Stimulated activated CD8-positive, alpha-beta memory T cell treated with anti-CD3 and anti-CD28 coated beads, Interleukin-7, amount 100 ng/mL, for 24 hours (primary cell): ENCODE measurements at places on chromosomes 7 and 10.

DNA sequence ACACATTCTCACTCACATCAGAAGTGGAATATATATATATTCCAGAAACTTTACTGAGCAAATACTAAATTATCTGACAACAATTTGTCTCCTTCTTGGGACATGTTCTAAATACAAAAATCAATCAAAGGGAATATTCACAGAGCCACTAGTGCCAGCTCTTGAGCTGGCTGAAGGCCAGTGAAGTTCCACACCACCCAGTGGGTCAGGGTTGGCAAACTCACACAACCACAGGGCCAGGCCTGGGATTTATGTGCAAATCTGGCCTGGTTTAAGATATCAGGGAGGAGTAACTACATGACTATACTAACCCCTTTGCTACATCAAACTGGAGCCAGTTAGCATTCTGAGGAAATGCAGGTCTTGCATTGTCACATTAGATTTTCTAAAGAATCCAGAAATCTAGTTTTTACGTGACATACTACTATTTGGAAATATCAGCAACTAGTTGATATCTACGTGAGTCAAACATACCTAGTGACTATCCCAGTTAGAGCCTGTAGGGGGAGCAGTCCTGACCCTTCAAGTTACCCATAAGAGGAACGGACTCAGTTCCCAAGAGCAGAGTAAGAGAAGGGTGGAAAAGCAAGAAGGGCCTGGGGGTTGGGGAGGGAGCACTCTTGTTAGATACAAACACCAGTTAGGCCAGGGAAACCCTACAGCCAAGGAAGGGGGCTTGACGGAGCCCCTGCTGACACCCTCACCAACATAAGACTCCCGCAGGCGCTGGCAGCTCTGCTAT is 600.4 kb downstream of the KCNMA1 start:
- DNase-seq, result no peak

DNA sequence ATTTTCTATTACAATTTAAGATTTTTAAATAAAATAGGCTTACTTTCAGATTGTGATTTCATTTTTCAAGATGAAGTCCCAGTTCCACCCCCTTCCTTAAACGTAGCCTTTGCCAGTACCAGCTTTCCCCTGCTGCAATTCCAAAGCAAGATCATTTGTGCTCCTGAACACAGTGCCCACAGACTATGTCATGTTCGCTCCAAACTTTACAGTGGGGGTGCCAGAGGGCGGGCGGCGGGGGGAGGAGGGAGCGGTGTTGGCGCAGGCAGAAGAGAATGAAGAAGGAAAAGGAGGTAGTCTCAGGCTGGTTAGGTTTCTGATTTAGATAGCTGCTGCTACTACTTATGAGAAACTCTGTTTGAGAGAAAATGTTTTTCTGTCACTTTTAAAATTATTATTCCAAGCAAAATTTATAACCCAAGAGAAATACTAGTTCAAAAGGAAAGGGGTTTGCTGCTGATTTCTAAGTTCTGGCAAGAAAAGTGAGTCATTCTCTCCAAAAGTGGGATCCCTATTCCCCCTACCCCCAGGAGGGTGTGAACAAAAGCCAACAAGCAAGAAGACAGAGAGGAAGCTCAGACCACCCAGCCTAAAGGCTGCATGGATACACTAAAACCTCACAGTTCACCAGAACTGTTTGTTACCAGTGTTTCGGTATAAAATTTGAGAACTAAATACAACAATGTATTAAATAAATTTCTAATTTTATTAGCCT is 109.6 kb downstream of the SRPK2 start:
- no peak for DNase-seq

GRCh38 chr7:6392712-6393666 is 54.8 kb downstream of the DAGLB start:
- no peak for DNase-seq

DNA sequence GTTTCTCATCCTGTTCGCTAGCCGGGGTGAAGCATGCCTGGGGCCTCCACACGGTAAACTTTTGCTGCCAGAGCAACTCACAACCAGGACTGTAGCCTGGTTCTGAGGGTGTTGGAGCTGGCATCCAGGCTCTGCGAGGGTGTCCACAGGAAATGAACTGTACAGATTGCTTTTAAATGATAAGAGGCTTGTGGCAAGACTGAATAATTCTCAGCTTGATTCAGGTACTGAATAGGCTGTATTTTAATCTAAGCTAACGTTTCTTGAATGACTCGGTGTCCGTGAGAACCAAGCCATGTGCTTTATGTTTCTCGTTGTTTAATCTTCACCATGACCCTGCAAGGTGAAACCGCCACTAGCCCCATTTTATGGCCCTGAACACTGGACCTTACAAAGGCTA is 49.3 kb downstream of the EEPD1 start:
- DNase-seq, result no peak

GRCh38 chr10:86234541-86235270 is 131.9 kb downstream of the GRID1 start:
- no peak for DNase-seq

GRCh38 chr10:73717556-73717955 is 19.6 kb upstream of the AGAP5 start:
- no peak for DNase-seq

GRCh38 chr10:70147259-70147625 is 742 bp upstream of the TYSND1 start:
- no peak for DNase-seq

- DNase-seq, result no peak
Observed at GRCh38 chr7:34652809-34653208, 5.2 kb upstream of the NPSR1 start.

GRCh38 chr7:133411395-133411794 is 158.5 kb downstream of the EXOC4 start:
- no peak for DNase-seq
